ENCODE measurements at places on chromosomes 3 and 15. TPM values are rescaled to one million over a fixed set of nuclear protein-coding genes. Genes with fewer than 3 reads are reported as not detected.

The NAALADL2 gene
- 2.7 TPM for total RNA-seq

The UBP1 gene
- 64.6 TPM for total RNA-seq

The DLL4 gene
- total RNA-seq = 9.4 TPM

The TLR9 gene
- total RNA-seq = not detected

The LMOD3 gene
- total RNA-seq = not detected

The TIMP4 gene
- 0.66 TPM for total RNA-seq

The DPPA2 gene
- not detected for total RNA-seq

The ARPIN gene
- 9.6 TPM for total RNA-seq

The PCSK6 gene
- total RNA-seq = 1.1 TPM

The MEGF11 gene
- total RNA-seq = not detected

The NTRK3 gene
- 0.44 TPM for total RNA-seq

The AGTR1 gene
- 0.22 TPM for total RNA-seq

Measured in placental pericyte (primary cell).